ENCODE measurements at places on chromosomes 7 and 10.
A peak's percentile ranks its signal among the peaks of the same experiment; 100 is the strongest.

DNA sequence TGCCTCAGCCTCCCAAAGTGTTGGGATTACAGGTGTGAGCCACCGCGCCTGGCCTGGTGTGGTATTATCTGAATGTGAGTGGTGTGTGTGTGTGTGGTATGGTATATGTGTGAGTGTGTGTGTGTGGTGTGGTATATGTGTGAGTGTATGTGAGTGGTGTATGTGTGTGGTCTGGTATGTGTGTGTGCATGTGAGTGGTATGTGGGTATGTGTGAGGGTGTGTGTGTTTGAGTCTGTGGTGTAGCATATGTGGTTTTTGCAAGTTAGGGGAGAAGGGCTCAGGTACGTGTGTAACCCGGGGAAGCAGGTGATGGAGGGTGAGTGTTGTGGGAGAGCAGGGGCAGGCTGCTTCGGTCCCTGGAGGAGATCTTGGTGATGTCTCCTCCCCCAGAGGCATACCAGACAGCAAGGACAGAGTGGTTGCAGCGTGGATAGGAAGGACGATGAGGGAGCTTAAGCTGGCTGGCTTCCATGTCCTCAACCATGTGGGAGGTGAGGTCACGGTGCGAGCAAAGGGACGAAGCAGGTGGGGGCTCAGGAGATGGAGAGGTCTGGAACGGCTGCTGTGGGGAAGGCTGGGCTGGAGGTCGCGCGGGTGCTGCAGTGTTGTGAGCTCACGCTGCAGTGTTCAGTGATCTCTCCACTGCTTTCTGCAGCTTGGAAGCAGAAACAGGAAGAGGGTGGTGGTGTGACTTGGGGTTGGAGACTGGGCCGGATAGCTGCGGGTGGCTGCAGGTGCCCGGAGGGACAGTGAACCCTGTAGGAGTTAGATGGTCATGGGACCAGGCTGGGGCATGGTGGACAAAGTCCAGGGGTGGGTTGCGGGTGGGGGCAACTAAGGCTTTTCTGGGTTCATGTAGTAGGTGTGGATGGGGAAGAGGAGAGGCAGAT is 5.0 kb downstream of the ZYX start:
- DNase-seq = no peak

GRCh38 chr10:69766161-69766910 is 35.4 kb upstream of the COL13A1 start:
- no peak for DNase-seq

DNA sequence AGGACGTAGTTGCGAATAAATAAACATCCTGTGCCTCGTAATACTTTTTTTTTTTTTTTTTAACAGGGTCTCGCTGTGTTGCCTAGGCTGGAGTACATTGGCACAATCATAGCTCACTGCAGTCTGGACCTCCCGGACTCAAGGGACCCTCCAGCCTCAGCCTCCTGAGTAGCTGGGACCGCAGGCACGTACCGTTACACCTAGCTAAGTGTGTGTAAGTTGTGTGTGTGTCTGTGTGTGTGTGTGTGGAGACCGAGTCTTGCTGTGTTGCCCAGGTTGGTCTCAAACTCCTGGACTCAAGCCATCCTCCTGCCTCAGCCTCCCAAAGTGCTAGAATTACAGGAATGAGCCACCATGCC is 573 bp upstream of the PON2 start:
- DNase-seq = no peak

DNA sequence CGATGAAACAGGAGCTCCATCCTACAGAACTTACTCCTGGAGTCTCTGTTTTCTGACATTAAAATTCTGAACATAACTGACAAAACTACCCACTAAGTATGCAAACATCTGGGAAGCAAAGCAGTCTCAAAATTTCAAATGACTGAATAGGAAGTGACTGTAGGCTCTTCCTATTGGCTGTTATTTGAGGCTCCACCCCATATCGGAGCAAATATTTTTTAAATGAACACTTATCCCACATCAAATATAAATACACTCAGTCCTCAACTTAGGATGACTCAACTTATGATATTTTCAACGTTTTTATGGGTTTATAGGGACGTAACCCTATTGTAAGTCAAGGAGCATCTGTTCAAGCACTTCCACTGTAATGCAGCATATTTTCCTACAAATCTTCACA is 8.8 kb downstream of the HSPA12A start:
- DNase-seq = no peak

DNA sequence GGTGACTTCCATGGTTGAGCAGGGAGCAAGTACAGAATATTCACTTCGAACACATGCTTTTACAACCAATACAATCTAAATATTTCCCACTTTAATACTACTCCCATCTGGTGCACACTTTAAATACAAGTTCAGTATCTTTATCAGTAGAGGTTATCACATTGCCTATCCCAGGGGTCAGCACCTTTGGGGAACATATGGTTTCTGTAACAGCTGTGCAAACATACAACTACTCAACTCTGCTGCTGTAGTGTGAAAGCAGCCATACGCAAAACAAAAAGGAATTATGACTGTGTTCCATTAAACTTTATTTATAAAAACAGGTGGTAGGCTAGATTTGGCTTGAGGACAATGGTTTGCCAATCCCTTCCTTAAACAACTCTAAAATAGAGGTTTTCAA is 157.5 kb downstream of the XPNPEP1 start:
- DNase-seq = no peak

GRCh38 chr10:36761121-36761520 is 364.3 kb upstream of the ANKRD30A start:
- no peak for DNase-seq

DNA sequence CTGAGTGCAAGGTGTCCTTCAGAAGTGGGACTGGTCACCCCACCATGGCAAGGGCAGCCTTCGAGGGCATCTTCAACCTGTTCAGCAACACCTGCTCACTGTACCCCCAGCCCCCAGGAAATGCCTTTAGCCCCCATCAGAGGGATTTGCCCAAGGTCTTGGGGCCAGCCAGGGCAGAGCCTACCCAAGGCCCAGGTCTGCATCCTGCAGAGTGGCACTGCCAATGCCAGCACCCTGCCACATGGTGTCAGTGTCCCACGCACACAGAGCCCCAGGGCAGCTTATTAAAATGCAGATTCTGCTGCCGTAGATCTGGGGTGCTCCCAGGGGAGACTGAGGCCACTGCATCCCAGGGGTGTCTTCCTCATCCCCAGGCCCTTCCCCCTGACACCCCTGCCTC is 106.2 kb upstream of the KCTD7 start:
- DNase-seq = no peak

GRCh38 chr10:28581916-28582315 is 49.0 kb downstream of the WAC start:
- no peak for DNase-seq

GRCh38 chr7:150879345-150879744 is 27.0 kb downstream of the AOC1 start:
- DNase-seq = no peak

DNA sequence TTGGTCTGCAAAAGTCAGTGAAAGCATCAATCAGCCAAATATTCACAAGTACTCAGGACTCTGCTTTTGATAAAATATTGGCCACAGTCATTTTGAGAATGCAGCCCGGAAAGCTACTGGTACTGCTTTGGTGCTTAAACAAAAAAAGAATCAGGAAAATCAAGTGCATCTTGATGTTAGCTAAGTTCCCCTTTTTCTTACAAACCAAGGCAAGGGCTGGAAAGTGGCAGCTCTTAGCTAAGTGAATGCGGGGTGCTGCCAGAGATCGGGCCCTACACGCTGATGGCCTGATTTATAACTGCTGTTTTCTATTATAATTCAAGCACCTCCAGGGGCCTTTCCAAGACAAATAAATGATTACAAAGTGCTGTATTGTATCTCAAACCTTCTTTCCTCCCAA is 136.8 kb upstream of the MGMT start:
- no peak for DNase-seq

DNA sequence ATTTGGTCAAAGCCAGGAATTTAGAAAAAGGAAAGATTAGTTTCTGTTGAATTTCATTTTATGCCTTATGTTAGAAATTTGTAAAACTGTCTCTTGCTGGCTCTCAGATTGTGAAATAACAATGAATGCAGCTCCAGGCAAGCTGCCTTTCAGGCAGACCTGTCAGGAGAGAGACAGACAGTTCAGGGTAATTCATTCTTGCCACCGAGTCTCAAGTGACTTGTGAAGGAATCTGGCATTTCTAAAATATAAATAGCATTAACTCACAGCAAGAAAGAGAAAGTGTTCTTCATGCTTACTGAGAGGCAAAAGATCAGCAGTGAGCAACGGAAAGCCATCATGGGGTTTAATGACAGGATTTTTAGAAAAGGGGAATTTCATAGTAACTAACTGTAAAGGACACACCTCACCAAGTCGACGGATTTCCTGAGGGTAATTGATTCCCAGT is 442.3 kb upstream of the AKR1E2 start:
- DNase-seq = no peak

DNA sequence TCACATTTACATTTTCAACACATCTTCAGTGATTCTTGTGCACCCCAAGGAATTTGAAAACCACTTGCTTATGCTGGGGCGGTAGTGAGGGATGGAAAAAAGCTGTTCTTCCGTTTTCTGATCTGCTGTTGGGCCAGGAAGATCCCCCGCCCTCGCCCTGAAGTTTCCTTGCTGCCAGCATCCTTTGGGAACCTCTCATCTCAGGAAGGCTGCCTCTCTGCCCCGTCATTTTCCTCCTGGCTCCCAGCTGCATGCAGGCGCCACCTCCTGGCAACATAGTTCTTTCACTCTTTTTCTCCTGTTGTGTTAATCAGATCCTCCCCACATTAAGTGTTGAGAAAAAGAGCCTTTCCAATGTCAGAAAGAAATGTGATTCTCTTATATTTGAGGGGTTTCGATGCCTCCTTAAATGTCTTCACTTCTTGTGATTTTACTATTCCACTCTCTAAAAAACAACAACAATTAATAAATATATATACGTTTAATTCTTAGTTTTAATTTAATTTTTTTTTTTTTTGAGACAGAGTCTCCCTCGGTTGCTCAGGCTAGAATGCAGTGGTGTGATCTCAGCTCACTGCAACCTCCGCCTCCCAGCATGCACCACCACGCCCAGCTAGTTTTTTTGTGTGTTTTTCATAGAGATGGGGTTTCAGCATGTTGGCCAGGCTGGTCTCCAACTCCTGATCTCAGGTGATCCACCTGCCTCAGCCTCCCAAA is 122.9 kb downstream of the RALA start:
- DNase-seq = peak; percentile 30

DNA sequence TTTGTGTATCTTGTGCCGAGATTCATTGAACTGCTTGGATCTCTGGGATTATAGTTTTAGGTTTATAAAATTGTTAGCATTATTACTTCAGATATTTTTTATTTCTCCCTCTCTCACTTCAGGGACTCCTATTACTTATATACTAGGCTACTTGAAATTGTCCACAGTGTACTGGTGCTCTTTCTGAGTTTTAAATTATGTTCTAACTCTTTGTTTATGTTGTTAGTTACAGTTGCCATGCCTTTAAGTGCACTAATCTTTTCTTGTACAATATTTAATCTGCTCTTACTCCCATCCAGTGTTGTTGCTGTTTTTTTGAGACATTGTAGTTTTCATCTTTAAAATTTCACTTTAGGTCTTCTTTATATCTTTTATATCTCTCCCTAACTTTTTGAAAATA is 13.1 kb downstream of the PLEKHS1 start:
- DNase-seq = no peak

GRCh38 chr7:126818393-126819196 is 434.1 kb downstream of the GRM8 start:
- DNase-seq = no peak

GRCh38 chr10:2974083-2974482 is 93.3 kb upstream of the PFKP start:
- no peak for DNase-seq

DNA sequence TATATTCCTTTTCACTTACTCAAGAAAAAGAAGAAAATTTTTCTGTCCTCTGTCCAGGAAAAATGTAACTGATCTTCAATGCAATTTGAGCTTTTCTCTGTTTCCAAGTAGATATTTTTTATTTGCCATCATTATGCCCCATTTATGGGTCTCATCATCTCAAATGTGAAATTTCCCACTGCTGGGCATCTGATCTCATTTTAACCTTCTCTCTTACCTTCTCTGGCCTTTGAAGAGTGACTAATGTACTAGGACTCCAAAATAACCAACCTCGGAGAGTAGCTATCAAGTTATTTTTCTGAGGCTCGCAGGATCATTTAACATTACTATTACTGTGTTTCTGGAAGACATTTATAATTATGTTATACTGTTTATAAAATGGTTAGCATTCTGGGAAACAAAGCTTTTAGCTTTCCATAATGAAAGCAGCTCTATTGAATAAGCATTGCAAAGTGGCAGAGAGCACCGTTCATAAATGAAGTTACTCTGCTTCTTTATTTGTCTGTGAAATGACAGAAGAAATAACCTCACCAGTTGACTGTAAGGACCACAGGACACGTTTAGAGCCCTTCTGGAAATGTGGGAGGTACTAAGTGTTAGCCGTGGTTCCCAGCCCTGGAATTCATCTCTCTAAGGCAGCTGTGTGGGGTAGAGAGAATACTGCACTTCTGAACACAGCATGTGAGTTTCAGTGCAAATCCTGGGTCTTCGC is 33.3 kb upstream of the NMT2 start:
- no peak for DNase-seq

DNA sequence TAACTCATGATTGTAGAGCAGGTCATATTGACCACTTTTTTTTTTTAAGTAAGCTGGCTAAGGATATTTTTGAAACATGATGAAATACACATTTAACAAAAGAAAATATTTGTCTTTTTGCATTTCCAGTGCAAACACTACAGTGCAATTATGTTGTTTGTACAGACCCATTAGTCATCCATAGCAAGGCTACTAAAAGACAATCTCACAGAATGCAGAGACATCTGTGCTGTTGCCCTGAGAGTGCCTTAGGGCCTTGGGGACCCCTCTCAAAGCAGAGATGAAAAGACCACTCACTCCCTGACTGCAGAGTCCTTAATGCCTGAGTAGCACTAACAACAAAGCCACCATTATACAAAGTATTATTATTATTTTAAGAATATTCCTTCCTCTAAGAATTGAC is 104.5 kb downstream of the NRCAM start:
- peak; percentile 52 for DNase-seq

DNA sequence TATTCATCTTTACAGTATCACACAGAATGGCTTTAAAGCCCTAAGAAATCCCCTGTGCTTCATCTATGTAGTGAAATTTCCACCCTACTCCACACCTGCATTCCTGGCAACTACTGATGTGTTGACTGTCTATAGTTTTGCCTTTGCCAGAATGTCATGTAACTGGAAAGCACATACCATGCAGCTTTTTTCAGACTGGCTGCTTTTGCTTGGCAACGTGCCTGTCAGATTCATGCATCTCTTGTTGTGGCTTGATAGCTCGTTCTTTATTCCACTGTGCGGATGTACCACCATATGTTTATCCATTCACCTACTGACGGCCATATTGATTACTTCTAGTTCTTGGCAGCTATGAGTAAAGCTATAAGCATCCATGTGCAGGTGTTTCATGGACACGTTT is 30.6 kb downstream of the RBM17 start:
- no peak for DNase-seq

- DNase-seq = no peak
Observed at GRCh38 chr10:124289851-124290795, 128.6 kb downstream of the OAT start.

Measured in NCI-H524 treated with DMSO at 0.1 percent for 48 hours (cell line).